Fibroblast of skin of scalp (primary cell): ENCODE measurements at places on chromosomes 4 and X.

DNA sequence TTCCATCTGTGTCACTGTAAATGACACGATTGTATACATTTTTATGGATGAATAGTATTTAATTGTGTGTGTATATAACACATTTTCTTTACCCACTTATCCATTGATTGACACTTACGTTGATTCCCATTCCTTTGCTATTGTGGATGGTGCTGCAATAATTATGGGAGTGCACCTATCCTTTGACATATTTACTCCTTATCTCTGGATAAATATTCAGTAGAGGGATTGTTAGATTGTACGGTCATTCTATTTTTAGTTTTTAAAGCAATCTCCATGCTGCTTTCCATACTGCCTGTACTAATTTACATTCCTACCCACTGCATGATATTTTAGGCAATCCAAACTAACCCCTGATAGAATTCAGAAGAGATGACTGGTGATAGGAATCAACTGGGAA lies 980.1 kb downstream of the FSTL5 start:
- DNase-seq = no peak

- DNase-seq = no peak
Observed at GRCh38 chr4:138226351-138226750, 15.8 kb downstream of the SLC7A11 start.

- no peak for DNase-seq
Observed at GRCh38 chr4:72919464-72919863, 150.1 kb downstream of the COX18 start.

GRCh38 chr4:88398381-88398780 lies 19.7 kb downstream of the HERC6 start:
- DNase-seq = no peak

DNA sequence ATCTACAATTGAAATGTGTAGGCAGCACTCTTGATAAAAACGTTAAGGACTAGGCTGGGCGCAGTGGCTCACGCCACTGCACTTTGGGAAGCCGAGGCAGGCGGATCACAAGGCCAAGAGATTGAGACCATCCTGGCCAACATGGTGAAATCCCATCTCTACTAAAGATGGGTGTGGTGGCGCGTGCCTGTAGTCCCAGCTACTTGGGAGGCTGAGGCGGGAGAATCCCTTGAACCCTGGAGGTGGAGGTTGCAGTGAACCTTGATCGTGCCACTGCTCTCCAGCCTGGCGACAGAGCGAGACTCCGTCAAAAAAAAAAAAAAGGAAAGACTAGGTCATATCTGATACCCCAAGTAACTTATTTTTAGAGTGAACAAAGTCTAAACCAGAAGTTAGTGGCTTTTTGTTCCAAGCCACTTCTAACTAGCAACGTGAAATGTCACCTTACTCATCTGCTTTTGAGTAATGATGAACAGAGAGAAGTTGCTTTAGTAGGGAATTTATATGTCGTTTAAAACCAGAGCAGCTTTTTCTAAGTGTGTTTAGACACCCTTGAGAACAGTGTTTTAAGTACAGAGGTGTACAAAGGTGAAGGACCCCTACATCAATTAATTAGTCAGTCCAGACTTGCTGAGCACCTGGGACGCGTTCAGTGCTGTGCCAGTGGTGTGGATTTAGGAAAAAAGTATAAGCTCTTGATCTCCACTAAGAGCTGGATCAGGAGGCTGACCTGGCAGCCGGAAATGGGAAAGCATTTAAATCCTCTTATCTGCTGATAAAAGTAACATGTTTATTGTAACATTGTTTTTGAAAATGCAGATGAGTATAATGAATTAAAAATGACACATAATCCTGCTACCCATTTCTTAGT lies 23.5 kb downstream of the SPRY1 start:
- no peak for DNase-seq
